ENCODE measurements at places on chromosomes 6 and 20. TPM values are rescaled to one million over a fixed set of nuclear protein-coding genes. Genes with fewer than 3 reads are reported as not detected.

DNA sequence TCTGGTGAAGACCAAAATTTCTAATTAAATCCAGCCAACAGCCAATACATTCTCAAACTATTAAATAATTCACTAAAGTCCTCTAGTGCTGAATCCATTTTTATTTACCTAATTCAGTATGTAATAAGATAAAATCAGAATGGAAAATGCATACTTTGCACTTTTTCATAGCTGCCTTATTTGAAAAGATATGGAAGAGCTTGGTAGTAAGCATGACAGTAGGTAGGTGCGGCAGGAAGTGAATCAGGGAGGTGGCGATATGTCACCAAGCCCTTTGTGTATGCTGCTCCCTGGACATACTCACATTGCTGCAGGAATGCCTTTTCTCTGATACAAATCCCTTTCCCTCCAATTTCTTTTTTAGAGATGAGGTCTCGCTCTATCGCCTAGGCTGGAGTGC, 10.2 kb upstream of the TGM3 start:
- no peak for DNase-seq
- no peak overlapping the region for H3K4me3 ChIP-seq
- H3K36me3 ChIP-seq = no peaks in the 10 kb centered on the region
- peaks cover 26% of the 10 kb centered on the region for H3K4me1 ChIP-seq
- H3K27me3 ChIP-seq = no peaks in the 10 kb centered on the region
- H3K27ac ChIP-seq = no peak overlapping the region

- H3K27ac ChIP-seq = no peak overlapping the region
- no peak overlapping the region for H3K4me3 ChIP-seq
- no peaks in the 10 kb centered on the region for H3K27me3 ChIP-seq
- H3K36me3 ChIP-seq = no peaks in the 10 kb centered on the region
- H3K4me1 ChIP-seq = no peaks in the 10 kb centered on the region
These were observed 452.3 kb downstream of the HTR1B start for GRCh38 chr6:77010931-77011542.

GRCh38 chr6:153237670-153238069, 106.6 kb upstream of the RGS17 start:
- H3K4me3 ChIP-seq = no peak overlapping the region
- H3K4me1 ChIP-seq = no peaks in the 10 kb centered on the region
- no peaks in the 10 kb centered on the region for H3K36me3 ChIP-seq
- H3K27me3 ChIP-seq = no peaks in the 10 kb centered on the region

DNA sequence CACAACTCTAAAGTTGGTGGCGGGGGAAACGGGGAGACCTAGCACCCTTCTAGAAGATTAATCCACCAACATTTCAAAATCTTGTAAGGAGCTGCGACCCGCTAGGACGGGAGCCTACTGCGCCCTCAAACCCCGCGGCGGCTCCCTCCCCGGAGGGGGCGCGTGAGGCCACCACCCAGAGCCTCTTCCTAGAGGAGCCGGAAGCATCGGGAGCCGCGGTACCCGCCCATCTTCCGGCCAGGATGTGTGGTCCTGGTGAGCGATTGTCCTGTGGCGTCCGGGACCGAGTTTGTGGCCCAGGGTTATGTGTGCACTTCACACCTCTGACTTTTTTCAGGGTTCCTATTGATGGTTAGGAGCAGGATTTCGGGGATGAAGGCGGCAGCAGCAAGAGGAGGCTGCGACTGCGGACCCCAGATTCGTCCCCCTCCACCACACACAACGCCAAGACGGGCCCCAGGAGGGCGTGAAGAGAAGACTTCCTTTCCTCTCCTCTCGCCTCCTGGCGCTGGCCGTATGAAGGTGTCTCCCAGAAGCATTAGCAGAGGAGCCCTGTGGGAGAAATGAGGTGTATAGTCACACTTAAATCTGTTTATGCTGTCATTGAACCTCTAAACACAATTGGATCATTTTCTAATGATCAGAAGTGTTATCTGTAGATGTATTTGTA, 10.7 kb downstream of the ZNF165 start:
- H3K27ac ChIP-seq = no peak overlapping the region
- H3K27me3 ChIP-seq = no peaks in the 10 kb centered on the region
- DNase-seq = no peak

DNA sequence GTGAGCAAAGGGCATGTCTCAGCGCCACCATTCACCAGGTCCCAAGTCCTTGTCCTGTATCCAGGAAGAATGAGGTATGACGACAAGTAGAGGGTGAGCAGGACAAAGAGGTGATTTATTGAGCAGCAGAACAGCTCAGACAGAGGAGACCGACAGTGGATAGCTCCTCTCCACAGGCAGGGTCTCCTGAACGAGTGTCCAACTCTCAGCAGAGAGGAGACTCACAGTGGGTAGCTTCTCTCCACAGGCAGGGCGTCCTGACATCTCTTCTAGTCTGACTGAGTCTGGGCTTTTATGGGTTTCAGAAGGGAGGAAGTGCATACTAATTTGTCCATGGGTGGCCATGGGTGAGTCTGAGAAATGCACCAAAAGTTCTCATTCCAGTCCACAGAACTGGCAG, 204.7 kb downstream of the ANKRD60 start:
- no peak overlapping the region for H3K4me3 ChIP-seq
- DNase-seq = no peak
- H3K36me3 ChIP-seq = no peaks in the 10 kb centered on the region
- H3K27me3 ChIP-seq = no peaks in the 10 kb centered on the region

- no peaks in the 10 kb centered on the region for H3K36me3 ChIP-seq
- no peaks in the 10 kb centered on the region for H3K27me3 ChIP-seq
- H3K4me3 ChIP-seq = no peak overlapping the region
- H3K4me1 ChIP-seq = peaks cover 59% of the 10 kb centered on the region
- DNase-seq = peak; percentile 91
These were observed 44.7 kb upstream of the FOXQ1 start for GRCh38 chr6:1267057-1267732.

GRCh38 chr6:150684161-150684560, 84.5 kb downstream of the PLEKHG1 start:
- DNase-seq = no peak
- no peaks in the 10 kb centered on the region for H3K27me3 ChIP-seq
- H3K36me3 ChIP-seq = no peaks in the 10 kb centered on the region
- no peak overlapping the region for H3K4me3 ChIP-seq
- 0 out of 2 replicates have a peak, but pooled peaks cover 5% of the 10 kb centered on the region for H3K4me1 ChIP-seq

GRCh38 chr6:16305246-16305725, 66.9 kb downstream of the GMPR start:
- no peaks in the 10 kb centered on the region for H3K27me3 ChIP-seq
- no peak for DNase-seq
- H3K4me1 ChIP-seq = no peaks in the 10 kb centered on the region
- no peak overlapping the region for H3K27ac ChIP-seq
- H3K36me3 ChIP-seq = no peaks in the 10 kb centered on the region

DNA sequence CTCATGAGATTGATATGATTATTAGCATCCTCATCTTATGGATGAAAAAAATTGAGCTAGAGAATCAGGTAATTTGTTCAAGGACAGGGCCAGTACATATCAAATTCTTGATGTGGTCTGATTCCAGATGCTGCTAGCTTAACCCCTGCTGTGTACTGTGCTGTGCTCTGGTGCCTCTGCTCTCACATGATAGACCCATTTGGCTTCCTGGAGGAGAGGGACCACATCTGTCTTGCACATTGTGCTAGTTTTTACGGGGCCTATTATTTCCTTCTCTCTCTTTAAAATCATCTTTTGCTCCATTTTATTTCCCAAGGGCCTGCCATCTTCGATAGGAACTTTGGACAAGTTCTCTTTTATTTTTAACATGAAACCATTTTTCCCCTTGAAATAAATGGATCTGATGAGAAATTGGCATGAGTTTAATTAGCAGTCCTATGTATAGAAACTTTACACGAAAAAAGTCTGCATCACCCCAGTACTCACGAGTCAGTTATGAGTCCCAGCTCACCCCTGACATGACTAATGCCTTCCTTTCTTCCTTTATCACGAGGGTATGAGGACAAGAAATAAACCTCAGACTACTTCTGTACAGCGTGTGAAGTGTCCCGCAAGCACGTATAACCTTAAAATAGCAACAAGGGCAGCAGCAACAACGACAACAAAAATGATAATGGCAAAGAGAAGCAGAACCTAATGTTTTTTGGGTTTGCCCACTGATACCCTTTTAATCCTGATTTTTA, 26.5 kb downstream of the CD109 start:
- no peaks in the 10 kb centered on the region for H3K4me1 ChIP-seq
- H3K27ac ChIP-seq = no peak overlapping the region
- H3K36me3 ChIP-seq = no peaks in the 10 kb centered on the region
- no peak for DNase-seq

Gene EEF1A2
- total RNA-seq = 75.2 TPM

Gene SLC26A8
- total RNA-seq = not detected

Gene ENPP4
- 6.2 TPM for total RNA-seq

Gene TRIM40
- not detected for total RNA-seq

All from PC-9 (cell line).